ENCODE measurements at places on chromosomes 16 and 17. TPM values are rescaled to one million over a fixed set of nuclear protein-coding genes. Genes with fewer than 3 reads are reported as not detected.

Gene SPATA22
- not detected for total RNA-seq

DNA sequence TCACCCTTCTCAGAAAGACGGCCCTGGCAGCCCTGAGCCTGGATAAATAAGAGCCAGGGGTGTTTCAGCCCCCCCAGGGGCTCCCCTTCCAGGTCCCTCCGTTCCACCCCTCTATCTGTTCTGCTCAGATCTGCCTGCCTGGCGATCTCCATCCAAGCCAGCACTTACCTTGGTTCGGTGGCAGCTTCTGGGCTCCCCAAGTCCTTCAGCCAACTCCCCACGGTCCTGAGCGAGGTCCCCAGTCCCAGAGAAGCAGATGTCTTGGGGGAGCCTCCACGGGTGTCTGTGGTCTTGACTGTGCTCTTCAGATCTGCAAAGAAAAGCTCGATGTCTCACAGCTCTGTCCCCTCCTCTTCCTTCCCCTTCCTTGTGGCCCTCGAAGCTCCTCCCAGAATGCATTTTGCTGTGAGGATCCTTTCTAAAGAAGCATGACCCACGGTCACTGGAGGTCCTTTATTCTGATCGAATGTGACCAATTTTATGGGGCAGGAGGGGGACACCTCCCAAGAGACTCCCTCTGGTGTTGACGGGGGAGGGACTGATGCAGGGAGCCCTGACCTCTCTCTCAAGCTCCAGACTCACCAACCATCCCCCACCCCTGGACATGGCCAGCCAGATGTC is at the start of gene PIK3R6:
PIK3R6 (minus strand) TSS at position 314 of the 621 bp plus-strand sequence. CDS start 17,880 bp downstream, outside the sequence.
- no peak for DNase-seq

DNA sequence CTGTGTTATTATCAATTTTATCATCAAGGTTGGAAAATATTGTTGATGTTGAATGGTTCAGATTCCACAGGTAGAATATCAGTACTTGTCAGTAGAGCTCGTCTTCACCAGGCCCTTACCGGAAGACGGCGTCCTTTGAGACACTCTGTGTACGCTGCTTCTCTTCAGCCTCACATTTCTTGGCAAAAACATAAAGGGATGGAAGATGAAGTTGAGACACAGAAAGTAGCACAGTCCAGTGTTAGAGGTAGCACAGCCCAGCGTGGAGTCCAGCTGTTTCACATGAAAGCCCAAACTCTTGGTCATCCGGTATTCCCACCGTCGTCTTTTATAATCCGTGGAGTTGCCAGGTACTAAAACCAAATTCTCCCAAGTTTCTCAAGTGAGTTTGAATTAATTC is 30.4 kb downstream of the ATP2C2 start:
- no peak for DNase-seq

DNA sequence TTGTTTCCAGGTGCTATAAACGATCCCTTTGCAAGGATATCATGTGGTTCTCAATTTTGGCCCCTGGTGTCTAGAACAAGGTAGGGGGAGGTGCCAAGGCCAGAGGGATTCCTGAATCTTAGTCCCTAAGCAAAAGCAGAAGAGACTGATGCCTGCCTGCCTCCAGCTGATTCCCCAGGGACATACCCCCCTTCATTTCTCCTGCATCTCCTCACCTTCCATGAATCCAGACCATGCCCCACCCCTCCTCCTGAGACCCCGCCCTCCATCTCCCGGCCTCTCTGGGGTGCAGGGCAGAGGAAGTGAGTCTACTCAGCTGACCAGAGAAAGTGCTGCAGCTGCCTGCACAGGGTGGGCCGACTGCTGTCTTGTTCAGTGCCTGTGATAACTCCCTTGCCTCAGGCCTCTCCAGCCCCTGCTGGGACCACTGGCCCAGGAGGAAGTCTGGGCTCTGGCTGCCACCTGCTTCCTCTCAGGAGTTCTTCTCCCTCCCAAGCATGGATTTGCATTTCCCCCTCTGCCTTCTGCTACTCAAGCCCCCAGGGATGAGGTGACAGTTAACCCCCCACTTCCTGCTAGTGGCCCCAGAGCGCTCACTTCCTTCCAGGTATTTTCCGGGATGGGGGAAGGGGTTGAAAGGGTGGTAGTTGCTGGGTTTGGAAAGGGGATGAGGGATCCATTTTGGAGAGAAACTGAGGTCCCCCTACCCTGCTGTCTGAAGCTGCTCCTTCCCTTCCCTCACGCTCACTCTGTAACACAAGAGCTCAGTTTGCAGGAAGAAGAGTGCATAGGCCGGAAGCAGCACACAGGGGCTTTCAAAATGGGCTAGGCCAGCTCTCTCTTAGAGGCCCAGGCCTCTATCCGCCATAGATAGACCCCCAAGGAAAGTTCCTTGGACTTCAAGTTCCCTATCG is 10.5 kb upstream of the TSPOAP1 start:
- peak; percentile 33 for DNase-seq

Gene RNU2-1
- total RNA-seq, result 1,770 TPM

DNA sequence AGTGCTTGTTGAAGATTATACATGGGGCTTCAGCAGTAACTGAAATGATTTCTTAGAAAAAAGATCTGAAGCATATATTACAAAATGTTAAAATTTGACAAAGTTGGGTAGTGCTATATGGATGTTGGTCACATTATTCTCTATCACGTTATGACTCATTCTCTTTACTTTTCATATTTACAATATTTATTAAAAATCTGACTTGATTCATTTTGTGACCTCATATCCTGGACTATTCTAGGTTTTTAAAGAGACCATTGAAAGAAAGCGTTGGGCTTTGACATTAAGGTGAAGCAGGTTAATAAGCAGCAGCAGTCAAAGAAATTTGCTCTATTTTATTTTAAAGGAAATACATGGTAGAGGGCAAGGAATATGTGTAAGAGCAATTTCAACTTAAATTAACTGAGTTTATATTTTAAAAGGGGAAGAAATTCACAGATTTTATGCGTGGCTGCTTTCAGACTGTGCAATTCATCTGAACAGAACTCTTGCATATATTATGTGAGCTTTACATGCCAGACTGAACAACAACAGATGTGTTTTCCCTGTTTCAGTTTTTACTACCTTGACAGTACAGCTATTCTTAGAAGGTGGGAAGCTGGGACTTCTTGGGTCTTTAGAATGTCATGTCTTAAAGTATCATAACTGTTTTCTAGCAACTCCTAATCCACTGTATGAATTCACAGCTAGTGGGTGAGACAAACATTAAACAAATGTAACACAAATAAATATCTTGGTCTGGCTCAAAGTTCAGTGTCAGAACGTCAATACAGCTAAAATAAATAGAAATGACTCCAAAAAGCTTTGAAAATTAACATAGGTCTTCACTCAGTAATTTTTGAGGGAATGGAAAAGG is 10.4 kb upstream of the FAM20A start:
- no peak for DNase-seq

DNA sequence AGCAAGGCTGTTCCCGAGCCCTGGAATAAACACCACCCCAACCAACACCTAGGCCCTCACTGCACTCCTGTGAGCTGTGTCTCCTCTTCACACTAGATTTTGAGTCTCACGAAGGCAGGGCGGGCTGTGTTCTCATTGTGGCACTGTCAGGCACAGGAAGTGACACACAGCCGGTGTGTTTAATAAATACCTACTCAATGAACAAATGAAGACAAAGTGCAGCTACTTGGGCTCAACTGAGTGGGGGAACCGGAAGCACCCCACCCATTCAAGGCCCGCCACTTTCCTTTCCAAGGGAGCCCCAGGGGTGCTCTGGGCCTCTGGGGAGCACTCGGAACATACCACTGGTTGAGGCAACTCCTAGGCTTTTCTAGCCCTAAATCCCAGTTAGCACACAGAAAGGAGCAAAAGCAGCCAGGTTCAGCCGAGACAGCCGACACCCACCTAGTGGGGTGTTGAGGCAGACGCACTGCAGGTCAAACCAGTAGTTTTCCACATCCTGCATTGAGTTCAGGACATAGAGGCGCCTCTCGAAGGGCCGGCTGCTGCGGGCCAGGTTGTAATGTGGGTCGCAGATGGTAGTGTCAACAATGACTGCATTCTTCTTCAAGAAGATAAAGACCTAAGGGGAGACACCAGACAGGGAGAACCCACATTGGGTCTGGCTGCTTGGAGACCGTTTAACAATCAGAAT is 57.7 kb downstream of the GTF3C1 start:
- no peak for DNase-seq

Gene CRYBA1
- total RNA-seq, result not detected

Gene HOXB7
- total RNA-seq, result 0.43 TPM

- no peak for DNase-seq
These were observed 11.0 kb upstream of the RAB5C start for GRCh38 chr17:42165751-42166150.

Gene SPHK1
- total RNA-seq, result 17.4 TPM

- DNase-seq, result peak; percentile 43
These were observed 4.0 kb upstream of the IL17C start for GRCh38 chr16:88634141-88634993.

GRCh38 chr17:38704606-38705522 is at the start of gene MLLT6:
TSS of gene MLLT6 (plus strand) at chr17:38705273. CDS start at chr17:38705633, 360 bp downstream.
- DNase-seq, result peak; percentile 88

- no peak for DNase-seq
These were observed 37.2 kb upstream of the CCNF start for GRCh38 chr16:2392025-2392424.

DNA sequence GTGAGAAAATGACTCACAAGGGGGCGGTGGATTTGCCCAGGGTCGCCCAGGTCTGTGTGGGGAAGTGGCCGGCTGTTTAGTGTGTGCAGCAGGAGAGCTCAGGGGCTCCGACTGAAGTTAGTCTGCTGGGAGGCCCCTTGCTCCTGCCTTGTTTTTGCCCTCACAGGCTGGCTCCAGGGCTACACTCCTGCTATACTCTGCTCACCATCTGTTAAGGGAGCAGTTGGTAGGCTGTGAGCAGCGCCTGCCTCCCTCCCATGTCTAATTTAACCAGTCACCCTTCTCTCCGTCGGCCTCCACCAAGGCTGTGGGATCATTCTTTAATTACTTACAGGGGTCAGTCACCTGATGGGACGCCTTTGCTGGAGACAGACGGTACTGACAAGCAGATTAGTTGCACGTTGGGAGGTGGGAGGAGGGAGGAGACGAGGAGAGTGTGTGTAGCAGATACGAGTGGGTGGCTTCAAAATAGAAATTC is 35.5 kb downstream of the KSR1 start:
- no peak for DNase-seq

DNA sequence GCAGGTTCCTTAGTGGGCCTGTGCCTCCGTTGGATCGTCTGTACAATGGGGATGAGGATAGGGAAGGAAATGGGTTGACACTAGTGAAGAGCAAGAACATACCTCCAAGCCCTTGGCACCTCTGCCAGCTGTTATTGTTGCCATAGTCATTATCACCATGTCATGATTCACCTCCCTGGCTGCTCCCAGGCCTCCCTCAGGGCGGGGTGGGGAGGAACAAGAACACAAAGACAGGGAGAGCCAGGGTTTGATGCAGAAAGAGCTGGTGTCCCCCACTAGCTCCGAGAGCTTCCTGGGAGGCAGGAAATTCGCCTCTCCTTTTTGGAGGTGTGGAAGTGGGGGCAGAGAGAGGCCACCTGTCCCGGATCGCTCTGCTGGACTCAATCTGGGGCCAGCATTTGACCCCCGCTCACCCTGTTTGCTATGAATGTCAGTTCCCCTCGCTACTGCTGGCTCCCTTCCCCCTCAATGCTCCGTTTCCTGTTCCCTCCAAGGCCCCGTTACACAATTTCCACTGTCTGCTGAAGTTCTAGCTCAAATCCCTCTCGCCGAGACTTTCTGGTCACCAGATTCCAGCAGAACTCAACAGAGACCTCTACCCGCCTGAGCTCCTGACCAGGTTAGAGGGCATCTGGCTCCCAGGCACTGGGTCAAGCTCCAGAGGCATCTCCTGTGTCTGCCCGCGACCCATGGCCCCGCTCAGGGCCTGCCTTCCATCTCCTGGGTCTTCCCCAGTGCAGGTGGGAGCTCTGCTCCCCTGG is 9.1 kb downstream of the TIMP2 start:
- DNase-seq, result no peak

DNA sequence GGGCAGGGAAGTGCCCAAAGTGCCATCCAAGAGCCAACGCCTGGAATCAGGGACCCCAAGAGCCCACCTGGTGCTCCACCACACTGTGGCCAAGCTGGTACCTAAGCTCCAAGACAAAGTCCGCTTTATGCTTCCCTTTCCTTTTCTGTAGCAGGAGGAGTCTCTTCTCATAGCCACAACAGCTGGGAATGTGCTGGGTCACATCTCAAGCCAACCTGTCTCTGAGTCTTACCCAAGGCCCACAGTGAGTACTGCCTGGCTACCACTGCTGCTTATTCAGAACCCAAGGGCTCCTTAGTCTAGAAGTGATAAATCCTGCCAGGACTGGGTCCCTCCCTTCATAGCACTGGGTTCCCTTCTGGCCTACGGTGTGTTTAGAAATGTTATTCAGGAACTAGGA is 49.8 kb downstream of the ERCC4 start:
- DNase-seq, result no peak

Gene MYH2
- not detected for total RNA-seq

Gene TBC1D3D
- total RNA-seq, result 0.35 TPM

Gene SCARF1
- 2.0 TPM for total RNA-seq

- no peak for DNase-seq
These were observed 5.2 kb downstream of the ASGR1 start for GRCh38 chr17:7173687-7174602.

DNA sequence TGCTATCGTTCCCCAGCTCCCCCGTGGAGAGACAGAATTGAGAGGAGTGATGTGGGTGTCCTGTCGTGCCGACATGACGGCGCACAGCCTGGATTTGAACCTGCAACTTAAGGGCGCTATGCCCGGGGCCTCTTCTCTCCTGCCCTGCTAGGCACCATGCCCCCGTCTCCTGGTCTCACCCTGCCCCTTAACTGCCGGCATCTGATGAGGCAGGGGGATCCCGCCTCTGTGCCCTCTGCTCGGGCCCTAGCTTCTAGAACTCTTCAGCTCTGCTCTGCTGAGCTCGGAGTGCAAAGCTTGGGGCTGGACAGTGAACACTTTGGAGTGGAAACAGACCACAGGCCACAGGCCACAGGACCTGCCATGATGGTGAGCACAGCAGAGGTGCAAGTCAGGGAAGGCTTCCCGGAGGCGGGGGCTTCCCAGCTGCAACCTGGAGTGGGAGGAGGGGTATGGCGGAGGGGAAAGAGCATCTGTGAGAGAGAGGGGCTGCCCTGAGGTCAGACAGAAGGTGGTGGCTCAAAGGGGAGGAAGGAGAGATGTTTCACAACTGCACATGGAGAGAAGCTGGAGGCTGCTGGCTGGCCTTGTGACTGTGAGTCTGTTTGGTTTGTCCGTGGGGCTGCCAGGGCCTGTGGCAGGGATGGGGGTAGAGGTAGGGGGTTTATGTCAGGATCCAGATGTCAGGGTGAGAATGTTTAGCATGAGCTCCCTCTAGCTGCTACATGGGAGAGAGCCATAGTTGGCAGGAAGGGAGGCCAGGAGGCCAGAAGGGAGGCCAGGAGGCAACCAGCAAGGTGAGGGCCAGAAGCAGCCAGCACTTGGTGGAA is 107.8 kb downstream of the CRLF3 start:
- no peak for DNase-seq

Gene SPATA32
- 0.25 TPM for total RNA-seq

Gene HSPB9
- total RNA-seq, result 0.10 TPM

- DNase-seq, result peak; percentile 57
These were observed 6.1 kb upstream of the STAC2 start for GRCh38 chr17:39231591-39232551.

Gene TERB1
- total RNA-seq, result not detected

All from activated T-cell treated with anti-CD3 and anti-CD28 coated beads, Interleukin-2, amount 50 U/mL, for 4 hours (primary cell).